ENCODE measurements at places on chromosomes 13 and 19.
A peak's percentile ranks its signal among the peaks of the same experiment; 100 is the strongest.

- DNase-seq, result no peak
Measured at GRCh38 chr19:20167651-20168122, 673 bp downstream of the ZNF486 start.

GRCh38 chr19:47725759-47726401 is 12.7 kb downstream of the EHD2 start:
- DNase-seq, result no peak

DNA sequence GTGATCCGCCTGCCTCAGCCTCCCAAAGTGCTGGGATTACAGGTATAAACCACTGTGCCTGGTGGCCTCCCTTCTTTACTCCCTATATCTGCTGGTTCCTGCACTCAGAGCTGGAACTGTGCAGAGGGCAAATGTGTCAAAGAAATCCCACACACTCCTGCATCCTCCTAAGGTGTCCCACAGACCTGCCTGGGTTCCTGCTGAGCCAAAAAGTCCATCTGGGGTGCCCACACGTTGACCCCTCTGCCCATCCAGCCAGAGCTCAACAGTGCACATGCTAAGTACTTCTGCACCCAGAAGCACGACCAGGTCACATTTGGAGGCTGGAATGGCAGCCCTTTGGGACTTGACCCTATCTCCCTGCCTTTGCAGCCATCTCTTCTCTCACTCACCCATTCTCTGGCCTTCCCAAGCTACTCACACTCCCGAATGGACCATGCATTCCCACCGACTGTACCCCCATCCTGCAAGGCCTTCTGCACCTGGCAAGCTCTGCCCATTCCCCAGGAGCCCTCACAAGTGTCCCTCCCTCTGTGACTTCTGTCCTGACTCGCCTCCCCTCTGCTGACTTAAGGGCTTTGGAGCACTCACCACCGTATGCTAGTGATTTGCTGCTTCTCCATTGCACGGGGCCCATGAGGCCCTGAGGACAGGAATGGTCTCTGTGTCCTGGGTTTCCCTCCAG is 152.1 kb downstream of the KCTD15 start:
- no peak for DNase-seq

DNA sequence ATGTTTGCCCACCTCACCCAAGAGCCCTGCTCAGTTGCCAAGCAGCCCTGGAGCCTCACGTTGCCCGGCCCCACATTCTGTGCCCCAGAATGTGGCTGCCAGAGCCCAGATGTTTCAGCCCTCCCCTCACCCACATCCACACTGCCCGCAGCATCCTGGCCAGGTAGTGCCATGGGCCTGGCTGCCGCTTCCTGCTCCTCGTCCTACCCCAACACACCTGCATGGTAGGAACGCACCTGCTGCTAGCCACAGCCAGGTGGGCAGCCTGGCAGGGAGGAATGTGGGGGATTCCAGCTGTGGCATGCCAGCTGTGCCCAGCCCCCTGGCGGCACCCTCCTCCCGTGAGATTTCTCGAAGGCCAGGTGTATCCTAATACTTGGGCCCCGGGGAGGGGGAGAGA is 7.5 kb upstream of the NFIX start:
- DNase-seq, result no peak

DNA sequence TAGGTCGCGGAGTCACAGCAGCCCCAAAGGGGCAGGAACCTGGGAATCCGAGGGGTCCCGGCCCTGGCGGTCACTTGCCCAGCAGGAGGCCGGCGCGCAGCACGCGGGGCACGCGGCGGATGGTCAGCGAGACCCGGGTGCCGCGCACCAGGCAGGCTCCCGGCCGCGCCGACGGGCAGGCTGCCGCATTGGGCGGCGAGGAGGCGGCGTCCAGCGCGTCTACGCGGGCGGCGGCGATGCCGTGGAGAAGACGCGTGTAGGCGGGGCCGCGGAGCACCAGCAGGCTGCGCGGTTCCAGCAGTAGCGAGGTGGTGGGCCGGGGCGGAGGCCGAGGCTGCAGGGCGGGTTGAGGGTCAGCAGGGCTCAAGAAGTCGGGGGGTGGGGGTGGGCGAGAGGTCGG is 607 bp upstream of the SYNE4 start:
- no peak for DNase-seq

DNA sequence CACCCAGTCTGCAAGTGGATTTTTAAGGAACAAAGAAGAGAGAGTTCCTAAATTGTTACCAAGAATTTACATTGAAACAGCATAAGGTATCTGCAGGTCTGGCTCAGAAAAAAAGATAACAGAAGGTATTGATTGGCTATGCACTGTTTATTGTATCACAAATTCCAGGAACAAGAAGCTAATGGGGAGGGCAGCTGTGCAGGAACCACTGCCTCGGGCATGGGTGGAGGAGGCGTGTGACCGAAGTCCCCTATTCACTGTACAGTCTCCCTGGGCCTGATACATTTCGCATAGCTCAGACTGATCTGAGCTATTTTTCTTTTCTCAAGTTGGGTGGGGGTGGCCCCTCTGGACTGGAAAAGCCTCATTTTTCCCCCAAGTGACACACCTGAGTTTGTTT is 11.7 kb downstream of the NECTIN2 start:
- DNase-seq, result no peak

- no peak for DNase-seq
Measured at GRCh38 chr19:15107061-15108010, at the start of gene SYDE1. Gene SYDE1 (plus strand): TSS chr19:15107401. CDS start chr19:15107434, 33 bp downstream.

DNA sequence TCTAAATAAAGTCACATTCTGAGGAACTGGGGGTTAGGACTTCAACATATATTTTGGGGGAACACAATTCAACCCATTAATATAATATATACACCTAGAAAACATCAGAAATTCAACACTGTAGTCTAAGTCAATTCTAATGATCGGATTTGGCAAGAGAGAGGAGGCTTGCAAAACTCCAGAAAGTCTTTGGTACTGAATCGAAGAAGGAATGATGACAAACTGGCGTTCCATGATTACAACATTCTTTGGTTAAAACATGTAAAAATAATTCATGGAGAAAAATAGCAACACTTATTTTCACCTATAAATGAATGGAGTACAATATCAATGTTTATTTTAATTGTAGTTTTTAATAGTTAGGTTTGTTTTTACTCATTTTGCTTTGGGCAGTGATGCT is 62.4 kb downstream of the MBNL2 start:
- DNase-seq, result no peak

DNA sequence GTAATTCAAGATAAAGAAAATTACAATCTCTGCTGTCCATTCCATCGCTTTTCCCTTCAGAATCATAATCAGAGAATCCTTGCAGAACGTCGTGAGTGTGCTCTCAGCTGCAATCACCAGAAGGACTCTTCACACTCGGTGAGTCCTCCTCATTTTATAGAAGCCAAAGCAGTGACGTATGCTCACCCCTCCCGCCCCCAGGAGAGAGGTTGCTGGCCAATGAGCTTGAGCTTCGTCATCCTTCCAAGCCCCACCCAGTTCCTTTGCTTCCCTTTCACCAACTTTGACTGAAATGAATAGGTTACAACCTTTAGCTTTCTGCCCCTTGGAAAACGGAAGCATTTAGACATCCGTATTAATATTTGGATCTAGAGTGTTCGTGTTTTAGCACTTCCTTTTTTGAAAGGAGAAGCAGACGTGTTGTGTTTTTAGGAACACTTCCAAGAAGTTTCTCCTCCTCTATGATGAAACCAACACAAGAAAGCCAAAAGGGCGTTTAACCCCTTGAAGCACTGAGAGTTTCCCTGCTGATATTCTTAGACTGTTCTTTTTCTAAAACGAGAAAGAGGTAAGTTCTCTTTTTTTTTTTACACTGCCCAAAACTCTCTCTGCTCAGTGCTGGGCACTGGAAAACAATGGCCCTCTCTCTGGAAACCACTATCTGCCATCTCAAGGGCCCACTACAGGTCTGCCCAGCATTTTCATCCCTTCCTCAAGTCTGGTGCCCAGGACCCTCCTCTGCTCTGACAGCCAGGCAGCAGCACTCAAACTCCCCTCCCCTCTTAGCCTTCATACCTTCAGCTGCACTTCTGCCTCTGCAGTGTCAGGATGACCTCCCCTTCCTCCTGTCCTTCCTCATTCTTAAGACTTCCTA is 44.3 kb upstream of the CEACAM21 start:
- DNase-seq, result no peak

- peak; percentile 21 for DNase-seq
Measured at GRCh38 chr19:40274585-40275544, 10.3 kb downstream of the AKT2 start.

DNA sequence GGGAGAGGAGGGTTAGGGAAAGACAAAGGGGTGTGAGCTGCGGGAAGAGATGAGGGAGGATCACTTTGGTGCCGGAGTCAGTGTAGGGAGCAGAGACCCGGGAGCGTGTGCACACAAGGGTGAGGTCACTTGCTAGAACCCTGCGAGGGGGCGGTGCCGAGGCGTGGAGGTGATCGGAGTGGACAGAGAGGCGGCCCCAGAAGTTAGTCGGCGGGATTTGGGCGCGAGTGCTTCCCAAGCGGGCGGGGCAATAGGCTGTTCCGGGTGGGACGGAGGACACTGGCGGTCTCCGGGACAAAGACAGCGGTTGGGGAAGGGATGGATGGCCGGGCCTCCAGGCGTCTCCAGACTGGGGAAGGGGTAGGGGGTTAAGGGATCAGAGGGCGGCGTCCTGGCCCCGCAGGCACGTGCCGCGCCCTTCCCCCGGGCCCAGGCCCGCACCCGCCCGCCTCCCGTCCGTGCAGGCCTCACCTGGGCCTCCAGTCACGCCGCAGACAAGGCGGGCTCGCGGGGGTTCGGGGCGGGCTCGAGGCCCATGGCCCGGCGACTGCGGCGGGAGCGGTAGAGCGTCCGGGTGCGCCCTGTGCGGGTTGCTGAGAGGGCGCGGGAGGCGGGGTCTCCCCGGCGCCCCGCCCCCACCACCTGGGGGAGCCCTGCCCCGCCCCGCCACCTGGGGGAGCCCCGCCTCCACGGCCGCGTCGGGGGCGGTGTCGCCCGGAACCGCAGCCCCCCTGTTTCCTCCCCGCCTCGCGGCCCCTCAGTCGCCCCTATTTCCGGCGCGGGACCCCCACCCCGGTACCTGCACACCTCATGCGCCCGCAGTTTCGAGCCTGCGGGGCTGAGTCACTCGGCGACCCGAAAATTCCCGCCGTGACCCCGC is at the start of gene LPAR2:
TSS of gene LPAR2 (minus strand) at position 600 of the 880 bp plus-strand sequence. CDS start 945 bp downstream, outside the sequence.
- no peak for DNase-seq

DNA sequence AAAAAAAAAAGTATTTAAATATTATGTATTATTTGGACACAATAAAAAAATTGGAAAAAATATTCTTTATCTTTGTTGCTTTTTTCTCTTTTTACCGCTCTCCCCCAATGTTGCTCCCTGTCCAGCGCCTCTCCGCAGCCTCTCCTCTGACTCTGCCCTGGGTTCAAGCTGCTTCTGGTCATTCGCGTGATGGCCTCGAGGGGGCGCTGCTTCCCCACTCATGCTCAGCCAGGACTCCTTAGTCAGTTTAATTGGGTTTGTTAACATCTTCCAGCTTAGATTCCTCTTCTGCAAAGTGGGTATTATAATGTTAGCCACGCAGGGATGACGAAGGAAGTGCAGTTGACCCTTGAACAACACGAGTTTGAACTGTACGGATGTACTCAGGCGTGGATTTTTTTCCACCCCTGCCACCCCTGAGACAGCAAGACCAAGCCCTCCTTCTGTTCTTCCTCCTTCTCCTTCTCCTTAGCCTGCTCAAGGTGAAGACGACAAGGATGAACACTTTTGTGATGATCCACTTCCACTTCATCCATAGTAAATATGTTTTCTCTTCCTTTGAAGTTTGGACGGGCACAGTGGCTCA is 4.9 kb upstream of the NWD1 start:
- DNase-seq, result peak; percentile 1

GRCh38 chr13:24741791-24742190 is 22.2 kb upstream of the RNF17 start:
- no peak for DNase-seq

GRCh38 chr19:30941591-30941990 is 407.6 kb downstream of the TSHZ3 start:
- no peak for DNase-seq

- no peak for DNase-seq
Measured at GRCh38 chr13:64697226-64697625, 2532.9 kb downstream of the PCDH9 start.

DNA sequence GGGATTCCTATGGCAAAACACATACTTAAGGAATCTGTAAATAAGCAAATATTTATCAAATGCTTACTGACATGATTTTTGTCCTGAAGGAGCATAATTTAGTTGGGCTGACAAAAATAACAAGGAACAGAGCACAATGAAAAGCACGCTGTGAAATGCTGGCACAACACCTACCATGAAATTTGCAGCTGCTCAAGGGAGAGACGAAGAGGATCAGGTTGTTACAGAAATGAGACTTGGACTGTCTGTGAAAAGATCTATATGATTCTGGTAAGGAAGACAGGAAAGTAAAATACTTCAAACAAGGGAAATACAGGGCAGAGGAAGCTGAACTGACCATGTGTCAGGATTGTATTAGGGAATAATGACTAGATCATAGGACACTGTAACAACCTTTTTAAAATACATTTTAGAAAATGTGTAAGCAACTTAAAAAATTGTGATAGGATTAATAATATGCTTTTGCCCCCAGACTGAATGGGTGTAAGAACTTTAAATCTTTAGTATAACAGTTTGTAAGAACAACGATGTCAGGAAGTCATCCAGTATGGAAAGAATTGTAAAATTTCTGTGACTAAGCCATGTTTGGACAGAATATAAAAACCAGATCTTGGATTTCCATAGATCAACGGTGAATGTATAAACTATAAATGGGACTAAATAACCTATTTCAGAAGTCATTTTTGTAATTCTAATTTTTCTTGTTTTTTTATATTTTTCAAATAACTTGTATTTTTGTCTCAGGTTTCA is 1556.0 kb downstream of the EFNB2 start:
- DNase-seq, result no peak

DNA sequence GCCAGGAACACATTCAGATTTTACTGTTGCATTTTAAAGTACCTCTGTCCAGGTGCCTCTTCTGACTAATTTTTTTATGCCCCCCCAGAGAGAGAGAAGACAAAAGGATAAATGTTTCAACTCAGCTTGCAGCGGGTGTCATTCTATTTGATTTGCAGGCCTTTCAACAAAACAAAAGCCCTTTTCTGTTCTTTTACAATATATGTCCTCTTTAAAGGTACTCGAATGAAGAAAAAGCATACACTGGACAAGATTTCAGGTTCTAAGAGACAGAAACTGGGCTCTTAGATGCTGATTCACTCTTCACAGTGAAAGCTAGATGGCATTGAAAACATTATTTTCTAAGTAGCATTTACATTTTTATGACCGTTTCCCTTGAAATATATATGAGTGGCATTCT is 2.9 kb upstream of the FRY start:
- DNase-seq, result no peak

GRCh38 chr13:54859827-54860226 is 1831.2 kb downstream of the OLFM4 start:
- no peak for DNase-seq

DNA sequence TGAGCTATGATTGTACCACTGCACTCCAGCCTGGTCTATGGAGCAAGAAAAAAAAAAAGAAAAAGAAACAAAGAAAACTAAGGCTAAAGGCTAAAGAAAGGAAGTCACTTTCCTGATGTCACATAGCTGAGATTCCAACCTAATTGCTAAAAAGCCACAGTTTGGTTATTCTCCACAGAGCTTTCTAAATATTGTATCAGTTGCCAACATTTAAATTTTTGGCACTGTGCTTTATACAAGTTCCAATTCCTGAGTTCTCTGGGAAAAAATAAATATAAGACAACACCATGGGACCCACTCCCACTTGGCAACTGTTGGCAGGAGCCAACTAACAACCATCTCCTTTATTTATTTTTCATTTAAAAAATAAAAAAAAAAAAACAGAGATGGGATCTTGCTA is 11.2 kb upstream of the LYPD3 start:
- no peak for DNase-seq

- DNase-seq, result no peak
Measured at GRCh38 chr19:20038358-20039202, 725 bp downstream of the ZNF682 start.

All from nucleus accumbens (tissue), 56 donors.